ENCODE measurements at places on chromosomes 12 and 14. TPM values are rescaled to one million over a fixed set of nuclear protein-coding genes. Genes with fewer than 3 reads are reported as not detected.

The SMIM41 gene
- not detected for total RNA-seq

GRCh38 chr12:118345355-118345754 lies 27.4 kb downstream of the TAOK3 start:
- no peak for DNase-seq

The GPRC5D gene
- total RNA-seq: not detected

The RND1 gene
- total RNA-seq: 3.3 TPM

The ZNF664 gene
- total RNA-seq: 97.8 TPM

The MORN3 gene
- 0.29 TPM for total RNA-seq

All from breast epithelium (tissue), 4 donors.